ENCODE measurements at places on chromosomes 5 and 9.

DNA sequence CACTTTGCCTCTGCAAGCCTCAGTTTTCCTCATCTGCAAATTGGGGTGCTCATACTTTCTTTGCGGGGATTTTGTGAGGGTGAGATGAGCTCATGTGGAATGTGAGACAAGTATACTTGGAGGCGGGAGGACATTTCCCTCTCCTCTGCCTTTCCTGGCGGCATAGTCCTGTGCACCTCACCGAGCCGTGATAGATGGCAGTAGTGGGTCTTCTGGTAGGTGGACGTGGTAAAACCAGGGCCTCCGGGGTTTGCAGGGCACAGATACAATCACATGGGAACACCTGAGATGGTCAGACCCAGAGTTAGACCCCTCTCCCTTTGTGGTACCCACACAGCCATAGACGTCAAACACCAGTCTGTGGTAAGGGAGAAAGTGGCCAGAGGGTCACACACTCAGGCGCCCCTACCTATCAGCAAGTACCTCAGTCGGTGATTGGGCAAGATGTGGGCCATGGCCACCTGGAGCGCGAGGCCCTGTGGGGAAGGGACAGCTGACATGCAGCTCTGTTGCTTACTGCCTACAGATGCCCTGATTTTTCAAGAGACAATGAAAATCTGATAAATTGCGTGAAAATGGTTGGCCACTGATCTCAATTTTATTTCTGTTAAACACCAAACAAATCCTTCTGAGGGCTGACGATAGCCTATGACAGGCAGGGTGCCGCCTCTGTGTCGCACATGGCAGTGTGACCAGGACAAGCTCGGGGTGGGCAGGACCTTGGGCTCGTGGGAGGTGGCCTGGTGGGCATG is 9.9 kb downstream of the ERGIC1 start:
- no peak for DNase-seq

DNA sequence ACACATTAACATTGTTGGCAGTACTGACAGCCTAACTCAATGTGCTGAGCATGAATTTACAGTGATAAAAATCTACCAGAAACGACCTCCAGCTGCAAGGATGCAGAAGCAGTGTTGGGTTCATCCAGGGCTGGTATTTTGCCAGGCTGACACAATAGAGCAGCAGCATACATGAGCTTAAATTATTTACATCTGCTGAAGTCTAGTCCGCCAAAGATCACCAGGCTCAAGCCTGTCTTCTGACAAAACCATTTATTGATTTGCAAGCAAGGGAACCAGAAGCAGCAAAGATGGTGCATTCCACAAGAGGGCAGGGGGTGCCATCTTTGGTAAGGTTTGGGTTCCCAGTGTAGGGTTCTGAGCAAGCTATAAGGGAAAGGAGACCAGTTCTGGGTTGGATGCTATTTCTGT is 8.7 kb upstream of the C5orf34 start:
- no peak for DNase-seq

- no peak for DNase-seq
Measured at GRCh38 chr9:8809741-8810140, 1010.2 kb upstream of the DMAC1 start.

DNA sequence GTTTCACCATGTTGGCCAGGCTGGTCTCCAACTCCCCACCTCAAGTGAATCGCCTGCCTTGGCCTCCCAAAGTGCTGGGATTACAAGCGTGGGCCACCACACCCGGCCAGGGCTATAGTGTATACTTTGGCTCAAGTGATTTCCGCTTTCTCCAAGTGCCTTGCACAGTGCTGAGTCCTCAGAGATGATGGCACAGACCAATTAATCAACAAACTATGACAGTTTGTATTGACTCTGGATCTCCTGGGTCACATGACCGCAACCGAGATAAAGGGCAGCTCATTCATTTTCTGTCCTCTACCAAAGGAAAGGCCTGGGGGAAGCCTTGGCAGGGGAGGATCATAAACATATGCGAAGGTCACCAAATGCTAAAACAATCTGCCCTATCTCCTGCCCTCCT is 11.4 kb upstream of the LARP1 start:
- no peak for DNase-seq

DNA sequence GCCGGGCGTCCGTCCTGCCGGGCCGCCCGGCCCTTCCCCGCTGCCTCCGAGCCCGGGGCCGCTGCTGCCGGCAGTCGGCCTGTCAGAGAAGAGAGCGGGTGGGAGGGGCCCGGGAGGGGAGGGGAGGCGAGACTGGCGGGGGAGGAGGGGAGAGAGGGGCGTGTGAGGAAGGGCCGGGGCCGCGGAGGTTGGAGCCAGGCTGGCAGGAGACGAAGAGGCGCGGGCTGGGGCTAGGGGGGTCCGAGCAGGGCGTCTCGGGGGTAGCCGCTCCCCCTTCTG is 570 bp downstream of the CREBRF start:
- DNase-seq, result no peak

DNA sequence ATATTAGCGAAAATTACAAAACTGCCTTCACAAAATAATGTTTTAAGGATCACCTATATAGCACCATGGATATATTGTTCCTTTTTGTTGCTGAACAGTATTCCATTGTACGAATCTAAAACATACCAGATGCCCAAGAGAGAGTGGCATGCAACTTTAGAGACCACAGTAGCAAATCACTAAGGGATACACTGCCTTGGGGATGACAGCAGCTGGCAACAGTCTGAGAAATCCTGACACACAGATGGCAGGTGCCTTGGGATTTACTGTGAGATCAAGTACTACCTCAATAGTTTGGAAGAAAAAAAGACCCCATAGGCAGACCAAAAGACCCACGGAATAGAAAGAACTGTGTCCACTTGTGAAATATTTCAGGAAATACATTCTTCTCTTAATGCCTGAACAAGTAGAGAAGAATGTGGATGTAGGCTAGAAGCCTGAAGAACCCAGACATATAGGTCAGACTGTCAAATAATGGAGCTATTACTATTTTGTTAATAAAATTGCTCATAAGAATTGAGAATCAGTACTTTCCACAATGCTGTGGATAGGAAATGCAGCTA is 53.4 kb downstream of the PLPP1 start:
- no peak for DNase-seq

DNA sequence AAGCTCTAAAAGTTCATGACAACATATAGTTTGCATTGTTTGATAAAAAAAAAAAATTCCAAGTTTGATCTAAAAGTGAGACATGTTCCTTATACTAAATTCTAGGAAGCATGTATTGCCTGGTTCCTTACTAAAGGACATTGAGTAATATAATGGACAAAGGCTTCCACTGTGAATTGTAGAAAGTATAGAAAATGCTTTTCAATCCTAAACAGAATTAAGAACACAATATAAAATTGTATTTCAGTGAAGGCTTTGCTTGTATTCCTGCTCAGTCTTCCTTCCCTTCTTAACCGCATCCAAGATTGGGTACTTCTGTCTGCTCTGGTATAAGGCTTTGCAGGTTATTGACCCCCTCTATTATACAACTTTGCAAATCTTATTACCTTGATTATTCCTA is 2.4 kb downstream of the RECK start:
- no peak for DNase-seq

DNA sequence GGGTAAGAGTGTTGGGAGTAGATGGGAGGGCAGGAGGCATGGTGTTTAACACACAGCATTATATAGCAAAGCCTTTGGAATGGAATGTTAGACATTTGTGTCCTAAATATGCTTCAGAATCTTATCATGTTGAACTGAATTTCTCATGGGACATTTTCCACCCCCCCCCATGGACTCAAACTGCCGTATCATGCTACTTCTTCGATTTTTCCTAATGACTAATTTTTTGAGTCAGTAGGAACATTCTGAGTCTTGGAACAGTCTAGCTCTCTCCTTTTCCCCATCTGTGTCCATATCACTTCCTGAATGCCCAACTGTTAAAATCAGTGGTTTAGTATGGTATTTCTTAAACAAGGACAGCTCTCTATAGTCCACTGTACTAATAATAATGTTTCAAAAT is 380.6 kb downstream of the TLE4 start:
- DNase-seq, result no peak

DNA sequence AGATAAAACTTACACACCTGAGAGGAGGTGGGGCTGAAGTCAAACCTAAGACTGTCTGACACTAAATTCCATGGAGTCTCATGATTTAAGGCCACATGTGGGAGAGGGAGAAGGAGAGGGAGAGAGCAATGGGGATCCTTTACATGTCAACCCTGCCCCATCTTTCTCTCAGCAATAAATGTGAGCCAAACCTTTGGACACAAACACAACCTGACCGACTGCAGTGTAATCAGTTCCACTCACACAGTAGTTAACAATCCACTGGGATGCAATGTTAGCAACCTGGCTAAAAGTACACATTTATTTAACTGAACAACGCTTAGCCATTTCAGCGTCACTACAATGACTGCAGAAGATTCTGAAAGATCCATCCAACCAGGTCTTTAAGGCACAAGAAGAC is 273.0 kb downstream of the GLIS3 start:
- no peak for DNase-seq

DNA sequence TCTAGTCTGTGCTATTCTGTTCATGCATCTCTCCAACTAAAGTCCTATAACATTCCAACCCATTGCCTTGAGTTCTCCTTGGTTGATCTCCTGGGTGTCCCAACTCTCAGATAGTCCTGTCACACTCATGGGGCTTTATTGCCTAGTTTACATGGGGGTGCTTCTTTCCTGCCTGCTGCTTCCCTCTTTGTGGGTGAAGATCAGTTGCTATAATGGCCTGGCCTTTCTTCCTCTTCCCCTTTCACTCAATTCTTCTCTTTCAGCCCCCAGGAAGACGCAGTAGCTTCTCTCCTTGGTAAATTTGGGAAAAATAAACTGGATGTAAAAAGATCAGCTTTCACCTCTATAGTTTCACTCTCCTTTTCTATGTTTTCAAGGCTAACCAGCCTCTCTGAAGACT is 66.5 kb downstream of the PTCD2 start:
- no peak for DNase-seq

DNA sequence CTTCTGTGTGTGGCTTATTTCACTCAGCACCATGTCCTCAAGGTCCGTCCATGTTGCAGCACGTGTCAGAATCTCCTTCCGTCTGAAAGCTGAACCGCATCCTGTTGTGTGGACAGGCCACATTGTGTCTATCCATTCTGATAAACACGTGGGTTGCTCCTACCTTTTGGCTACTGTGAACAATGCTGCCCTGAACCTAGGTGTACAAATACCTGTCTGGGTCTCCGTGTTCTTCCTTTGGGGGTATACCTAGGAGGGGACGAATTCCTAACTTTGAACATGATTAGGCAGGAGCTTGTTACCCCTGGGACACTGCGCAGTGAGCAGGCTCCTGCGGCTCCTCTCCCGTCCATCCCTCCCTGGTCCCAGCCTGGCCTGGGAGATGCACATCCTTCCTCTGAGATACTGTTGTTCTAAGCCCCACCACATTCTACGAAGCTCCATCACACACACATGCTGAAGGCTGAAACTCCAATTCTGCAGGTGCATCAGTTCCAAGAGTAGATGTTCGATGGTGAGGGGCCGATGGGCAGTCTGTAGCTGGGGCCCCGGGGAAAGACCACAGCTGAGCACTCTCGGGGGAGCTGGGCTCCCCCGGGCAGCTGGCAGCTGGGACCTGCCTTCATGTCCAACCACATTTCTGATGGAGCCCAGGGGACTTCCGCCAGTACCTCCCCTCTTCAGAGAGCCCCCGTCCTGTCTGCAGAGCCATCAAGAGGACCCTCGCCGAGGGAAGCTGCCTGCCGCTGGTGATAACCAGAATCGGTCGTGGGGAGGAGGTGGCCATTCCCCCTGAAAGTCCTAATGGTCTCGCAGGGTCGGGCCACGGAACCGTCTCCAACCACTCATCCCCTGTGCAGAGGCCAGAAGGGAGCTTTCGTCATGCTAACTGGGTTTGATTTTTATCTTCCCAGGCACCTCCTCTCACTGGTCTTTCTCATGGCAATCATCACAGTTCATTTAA is 120.9 kb downstream of the COL23A1 start:
- DNase-seq, result no peak

- no peak for DNase-seq
Measured at GRCh38 chr9:134693011-134693410, 51.4 kb downstream of the COL5A1 start.

DNA sequence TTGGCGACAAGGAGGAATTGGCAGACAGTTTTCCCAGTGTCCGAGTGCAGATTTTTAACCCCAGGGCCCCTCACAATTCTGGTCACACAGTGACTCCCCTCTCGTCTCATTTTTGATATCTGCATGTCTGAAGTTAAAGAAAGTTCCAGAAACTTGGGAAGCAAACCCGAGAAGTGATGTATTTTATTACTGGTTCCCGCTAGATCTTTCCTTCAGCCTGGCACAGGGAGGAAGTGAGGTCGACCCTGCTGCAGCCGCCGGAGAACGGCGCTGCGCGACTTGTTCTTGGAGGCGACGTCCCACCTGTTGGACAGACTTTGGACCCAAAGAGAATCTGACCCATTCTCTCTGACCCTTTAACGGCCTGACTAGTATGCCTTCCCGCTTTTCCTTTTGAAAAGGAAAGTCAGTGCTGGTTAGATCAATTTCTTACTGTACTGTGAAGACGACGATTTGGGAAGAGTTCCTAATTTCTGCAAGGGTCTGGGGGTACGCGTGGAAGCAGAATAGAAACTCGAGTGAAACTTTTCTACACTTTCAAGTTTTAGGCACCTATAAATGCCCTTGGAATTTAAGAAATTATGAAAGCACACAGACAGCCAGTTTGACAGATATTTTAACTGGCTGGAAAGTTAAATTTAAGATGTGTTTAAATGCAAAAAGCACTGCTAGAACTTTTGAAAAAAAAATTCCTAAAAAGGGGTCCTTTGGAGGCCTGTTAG is 744 bp downstream of the OTULIN start:
- DNase-seq, result no peak

- DNase-seq, result no peak
Measured at GRCh38 chr9:134413890-134414623, 87.8 kb downstream of the RXRA start.

DNA sequence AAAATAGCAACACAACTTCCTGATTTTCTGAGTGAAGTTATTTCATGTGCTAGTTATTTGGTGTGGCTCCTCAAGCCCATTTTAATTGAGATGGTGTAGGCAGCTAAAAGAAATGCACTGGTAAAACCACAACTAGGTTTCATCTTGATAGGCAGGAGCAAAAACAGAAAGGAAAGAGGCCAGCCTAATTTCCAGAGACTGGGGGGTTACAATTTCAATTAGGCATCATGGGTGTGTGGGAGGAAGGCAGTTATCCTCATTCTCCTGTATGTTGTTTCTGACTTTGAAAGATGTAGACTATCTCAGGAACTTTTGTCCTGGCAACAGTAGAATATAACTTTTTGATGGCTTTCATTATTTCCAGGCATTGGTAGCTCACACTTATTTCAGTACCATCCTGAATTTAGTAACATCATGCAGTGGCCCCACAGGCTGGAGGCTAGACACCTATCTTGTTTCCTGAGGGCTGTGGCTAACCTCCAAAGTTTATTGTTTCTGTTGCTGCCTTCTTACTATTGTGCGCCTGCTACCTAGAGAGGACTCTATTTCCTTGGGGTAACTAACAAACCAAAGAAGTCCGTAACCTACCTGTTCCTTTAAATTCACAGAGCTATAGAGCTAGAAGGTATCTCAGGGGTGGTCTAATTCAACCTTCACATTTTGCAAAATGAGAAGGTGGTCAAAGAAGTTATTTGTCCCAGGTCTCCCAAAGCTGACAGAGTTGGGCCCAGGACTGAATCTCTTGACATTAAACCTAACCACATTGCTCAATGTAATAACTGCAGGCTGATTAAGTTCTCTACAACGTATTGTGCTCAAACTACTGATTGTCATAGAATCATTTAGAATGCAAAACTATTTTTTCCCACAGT is 42.4 kb downstream of the FYB1 start:
- DNase-seq, result no peak
